ENCODE measurements at places on chromosomes 2 and 18.

DNA sequence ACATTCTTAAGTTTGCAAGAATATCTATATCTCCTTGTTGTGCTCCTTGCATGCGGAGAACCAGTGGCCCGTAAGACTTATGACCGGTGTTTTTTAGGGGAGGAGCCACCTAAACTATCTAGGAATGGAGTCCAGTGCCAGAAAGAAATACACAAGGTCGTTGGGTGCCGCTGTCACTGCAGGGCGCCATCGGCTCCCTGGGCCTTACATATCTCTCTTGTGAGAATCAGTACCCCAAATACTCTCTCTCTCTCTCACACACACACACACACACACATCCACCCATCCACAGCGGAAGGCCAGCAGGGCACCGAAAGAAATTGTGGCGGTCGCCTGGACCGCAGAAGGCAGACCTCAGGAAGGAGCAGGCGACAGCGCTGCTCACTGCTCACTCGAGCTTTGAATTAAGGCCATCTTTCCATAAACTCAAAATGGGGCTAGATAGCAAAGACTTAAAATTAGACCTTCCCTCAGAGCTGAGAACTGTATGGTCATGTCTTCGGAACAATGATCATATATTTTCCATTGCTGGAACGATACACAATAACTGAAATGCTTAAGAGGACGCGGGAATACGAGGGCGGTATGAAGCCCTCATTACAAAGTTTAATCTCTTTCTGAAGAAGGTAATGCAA is 10.4 kb downstream of the NR4A2 start:
- no peak for DNase-seq

DNA sequence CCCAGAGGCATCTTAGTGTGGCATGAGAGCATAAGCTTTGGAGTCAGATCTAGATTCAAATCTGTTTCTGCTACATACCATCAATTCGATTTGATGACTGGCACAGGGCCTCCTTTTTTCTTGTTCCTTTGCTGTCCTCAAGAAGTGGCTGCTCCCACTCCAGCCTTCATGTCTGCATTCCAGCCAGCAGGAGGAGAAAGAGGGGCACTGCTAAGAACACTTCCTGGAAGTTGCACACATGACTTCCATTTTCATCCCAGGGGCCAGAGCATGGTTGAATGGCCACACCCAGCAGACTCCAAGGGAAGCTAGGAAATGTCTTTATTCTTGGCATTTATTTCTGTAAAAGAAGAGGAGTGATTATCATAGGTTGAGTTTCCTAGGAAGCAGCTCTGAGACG is 50.4 kb downstream of the EML6 start:
- DNase-seq: no peak

GRCh38 chr2:173079973-173080860 is 4.6 kb downstream of the MAP3K20 start:
- no peak for DNase-seq

- no peak for DNase-seq
These were observed 74.3 kb downstream of the BIN1 start for GRCh38 chr2:127032621-127033020.

GRCh38 chr18:5389356-5389755 is 93.8 kb upstream of the ZBTB14 start:
- no peak for DNase-seq

GRCh38 chr2:173101687-173102086 is 26.0 kb downstream of the MAP3K20 start:
- DNase-seq: no peak

- DNase-seq: no peak
These were observed 39.1 kb upstream of the FAM136A start for GRCh38 chr2:70340761-70341476.

DNA sequence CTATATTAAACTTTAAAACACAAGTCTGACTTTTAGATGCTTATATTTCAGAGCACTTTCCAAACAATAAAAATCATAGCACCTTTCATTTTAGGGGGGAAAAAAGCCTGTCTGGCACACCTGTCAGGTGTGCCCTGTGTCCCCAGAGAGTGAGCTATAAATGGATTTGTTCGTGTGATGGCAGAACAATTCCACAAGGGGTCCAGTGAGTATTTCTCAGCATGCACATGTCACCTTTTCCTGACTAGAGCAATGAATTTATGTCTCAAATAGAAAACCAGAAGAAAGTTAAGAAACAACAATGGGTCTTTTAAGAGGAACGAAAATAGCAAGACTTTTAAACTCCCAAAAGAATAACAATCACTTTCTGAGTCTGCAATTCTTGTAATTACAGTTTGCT is 55.9 kb downstream of the ACVR1C start:
- DNase-seq: no peak

GRCh38 chr2:71682341-71682740 is 229.0 kb downstream of the DYSF start:
- no peak for DNase-seq

- no peak for DNase-seq
These were observed 194.4 kb downstream of the RPIA start for GRCh38 chr2:88885679-88886416.

DNA sequence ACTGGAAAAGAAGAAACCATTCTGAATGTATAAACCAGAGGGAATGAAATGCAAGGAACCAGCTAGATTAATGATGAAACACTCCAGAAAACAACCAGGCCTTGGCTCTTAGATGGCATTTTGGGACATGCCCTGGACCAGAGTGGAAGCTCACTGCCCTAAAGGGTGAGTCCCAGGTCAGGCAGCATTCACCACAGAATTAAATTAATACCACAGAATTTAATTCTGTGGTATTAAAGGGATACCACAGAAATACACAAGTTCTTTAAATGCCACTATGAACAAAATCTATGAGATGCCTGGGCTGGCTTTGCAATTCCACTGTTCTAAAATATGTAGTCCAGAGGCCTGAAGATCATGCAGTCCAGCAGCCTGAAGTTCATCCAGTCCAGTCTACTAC is 122.3 kb upstream of the KYNU start:
- no peak for DNase-seq

DNA sequence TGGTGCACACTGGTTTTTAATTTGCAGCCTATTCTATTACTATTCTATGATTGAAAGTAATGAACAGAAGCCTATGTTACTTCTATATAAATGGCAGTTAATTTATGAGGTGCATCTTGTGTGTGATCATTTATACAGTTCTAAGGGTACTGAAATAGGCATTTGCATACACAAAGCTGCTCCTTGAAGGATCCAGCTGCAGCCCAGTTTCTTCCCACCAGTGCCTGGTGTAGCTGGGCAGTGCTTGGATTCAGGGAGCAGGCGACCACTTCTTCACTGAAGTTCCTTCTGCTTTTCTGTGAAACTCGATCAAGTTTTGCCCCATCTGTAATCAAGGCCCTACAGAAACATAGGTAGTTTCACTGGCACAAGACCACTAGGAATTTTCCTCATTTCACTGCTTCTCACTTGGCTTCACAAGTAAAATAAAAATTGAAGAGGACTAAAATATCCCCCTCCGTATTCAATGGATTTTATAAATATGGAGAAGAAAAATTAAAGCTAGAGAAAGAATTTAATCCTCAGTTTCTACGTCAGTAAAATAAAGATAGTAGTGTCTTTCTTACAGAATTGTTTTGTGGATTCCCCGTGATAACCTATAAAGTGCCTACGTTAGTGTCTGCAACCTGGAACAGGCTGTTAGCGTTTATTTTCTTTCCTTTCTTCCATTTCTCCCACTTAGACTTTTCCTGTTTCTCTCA is 1.7 kb upstream of the LPIN2 start:
- no peak for DNase-seq

- no peak for DNase-seq
These were observed 13.5 kb downstream of the CCL20 start for GRCh38 chr2:227827143-227827542.

DNA sequence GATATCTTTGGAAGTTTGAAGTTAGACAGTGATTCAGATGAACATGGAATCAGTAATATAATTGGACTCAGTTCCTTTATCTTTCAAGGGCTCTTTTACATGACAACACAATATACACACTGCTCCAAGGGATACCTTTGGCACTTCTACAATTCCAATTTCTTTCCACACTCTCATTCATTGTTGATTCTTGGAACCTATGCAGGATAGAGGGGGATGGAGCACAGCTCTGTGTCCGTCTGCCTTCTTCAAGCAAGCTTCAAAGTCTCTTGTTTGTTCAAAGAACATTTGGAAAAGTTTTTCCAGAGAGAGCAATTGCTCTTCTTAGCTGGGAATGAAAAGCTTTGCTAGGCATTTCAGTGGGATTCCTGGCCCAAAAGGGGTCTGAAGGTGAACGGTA is 276.2 kb upstream of the ZEB2 start:
- no peak for DNase-seq

DNA sequence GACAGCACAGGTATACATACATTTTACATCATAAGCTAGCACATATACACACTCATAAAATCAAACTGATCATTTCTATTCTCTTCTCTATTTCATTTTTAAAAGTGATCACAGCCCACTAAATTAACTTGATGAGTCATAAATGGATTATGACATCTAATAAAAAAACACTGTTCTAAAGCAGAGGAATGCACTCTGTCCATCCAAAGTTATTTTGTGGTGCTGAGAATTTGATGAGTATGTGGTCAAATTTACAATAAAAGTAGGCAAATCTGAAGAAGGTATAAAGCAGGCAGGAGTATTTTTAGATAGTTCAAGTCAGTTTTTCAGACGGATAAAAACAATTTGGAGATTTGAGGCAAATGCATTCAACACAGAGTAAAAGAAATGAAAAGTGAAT is 104.4 kb downstream of the NOL4 start:
- DNase-seq: no peak

DNA sequence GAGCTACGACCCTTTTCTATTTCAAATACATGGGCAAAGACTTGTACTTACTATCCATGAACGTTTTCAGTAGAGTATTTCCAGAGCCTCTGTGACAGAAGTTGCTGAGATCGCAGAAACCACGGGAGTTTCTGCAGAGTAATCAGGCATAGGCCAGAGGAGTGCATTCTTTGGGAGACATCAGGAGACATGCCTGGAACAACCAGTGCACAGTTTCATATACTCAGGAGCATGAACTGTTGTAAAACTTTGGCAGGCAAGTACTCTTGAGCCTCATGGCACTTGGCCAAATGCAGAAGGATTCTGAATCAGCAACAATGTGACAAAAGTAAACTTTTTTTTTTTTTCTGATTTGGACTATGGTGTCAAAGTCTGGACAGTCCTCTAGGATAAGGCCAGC is 307.1 kb downstream of the GRB14 start:
- DNase-seq: no peak

GRCh38 chr18:10374636-10375293 is 79.7 kb upstream of the APCDD1 start:
- no peak for DNase-seq

- DNase-seq: no peak
These were observed 35.6 kb downstream of the GDF7 start for GRCh38 chr2:20702563-20702962.

- DNase-seq: no peak
These were observed 154.0 kb downstream of the LDLRAD4 start for GRCh38 chr18:13372531-13372951.

DNA sequence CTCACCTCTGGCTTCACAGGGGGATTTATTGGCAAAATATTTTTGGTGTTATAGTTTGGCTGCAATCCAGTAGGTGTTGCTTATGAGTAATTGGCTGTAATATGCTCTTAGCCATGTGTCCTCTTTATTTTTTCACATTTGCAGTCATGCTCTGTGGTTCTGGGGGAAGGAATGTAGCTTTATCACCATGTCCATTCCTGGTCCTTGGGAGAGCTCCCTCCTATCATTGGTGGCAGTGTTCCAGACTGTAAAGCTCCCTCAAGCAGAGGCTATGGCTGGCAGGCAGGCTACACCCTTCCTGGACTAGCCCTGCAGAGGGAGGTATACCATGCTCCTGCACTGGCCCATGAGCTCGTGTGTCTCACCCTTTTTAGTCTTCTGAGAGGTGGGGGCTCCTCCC is 120.0 kb upstream of the FSIP2 start:
- no peak for DNase-seq

DNA sequence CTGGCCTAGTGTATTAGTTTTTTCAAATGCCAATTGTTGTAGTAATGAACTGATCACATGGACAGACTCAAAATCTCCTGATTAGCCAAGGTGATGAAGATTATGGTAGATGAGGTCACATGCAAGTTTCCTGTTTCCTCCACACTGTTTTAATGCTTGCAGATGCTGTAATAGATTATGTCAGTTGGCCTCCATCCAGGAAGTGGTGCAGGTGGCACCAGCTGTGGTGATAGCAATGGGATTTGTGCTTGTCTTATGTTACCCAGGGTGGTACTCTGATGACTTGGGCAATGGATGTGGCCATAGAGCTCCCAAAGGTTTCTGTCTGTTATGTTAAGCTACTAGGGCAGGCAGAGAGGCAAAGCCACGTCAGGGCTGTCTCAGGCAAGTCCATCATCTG is 332.9 kb upstream of the DDX18 start:
- DNase-seq: no peak

DNA sequence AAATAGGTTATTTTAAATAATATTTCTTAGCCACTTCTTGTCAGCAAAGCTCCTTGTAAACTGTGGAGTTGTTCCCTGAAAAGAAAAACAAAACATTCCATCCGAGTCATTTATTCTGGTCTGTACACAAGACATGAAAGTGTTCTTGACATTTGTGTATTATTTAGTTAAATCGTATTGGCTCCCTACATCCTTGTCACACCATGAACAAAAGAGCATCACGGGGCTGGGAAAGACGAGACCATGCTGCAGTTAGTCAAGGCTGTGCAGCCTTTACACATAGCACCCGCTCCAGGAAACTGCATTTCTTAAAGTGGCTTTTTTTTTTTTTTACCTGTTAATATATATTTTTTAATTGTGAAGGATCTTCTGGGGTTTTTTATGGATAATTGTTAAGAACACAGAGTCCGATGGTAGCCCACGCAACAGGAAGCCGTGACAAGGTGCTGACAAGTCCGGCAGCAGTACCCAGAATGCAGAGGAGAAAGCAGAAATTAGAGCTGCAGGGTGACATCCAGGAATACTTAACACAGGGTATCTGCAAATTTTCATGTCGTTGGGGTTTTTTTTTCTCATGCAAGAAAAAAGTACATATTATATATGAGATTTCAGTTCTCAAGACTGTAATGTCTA is 588.4 kb downstream of the ARHGAP15 start:
- no peak for DNase-seq

DNA sequence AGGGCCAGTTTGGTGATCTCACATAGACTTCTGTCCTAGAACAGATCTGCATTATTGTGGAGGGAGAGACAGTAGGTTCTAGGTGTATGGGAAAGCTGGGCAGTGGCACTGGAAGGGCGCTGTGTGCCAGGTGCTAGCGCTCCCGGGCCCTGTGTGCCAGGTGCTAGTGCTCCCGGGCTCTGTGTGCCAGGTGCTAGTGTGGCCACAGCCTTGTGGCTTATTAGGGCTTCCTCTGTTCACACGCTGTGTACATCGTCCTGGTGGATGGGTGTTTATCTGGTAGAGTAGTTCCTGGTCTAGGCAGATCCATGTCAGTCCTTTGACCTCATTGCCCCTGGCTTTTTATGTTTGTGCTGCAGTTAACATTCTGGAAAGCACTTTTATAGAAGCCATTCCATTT is 263.4 kb downstream of the AGAP1 start:
- no peak for DNase-seq

GRCh38 chr2:85468704-85469349 is 50.3 kb downstream of the SH2D6 start:
- DNase-seq: no peak

- no peak for DNase-seq
These were observed 108.9 kb upstream of the KLF7 start for GRCh38 chr2:207274530-207275189.
